ENCODE measurements at places on chromosomes 3 and 15. TPM values are rescaled to one million over a fixed set of nuclear protein-coding genes. Genes with fewer than 3 reads are reported as not detected.

The DPPA2 gene
- total RNA-seq, result not detected

The SLC28A1 gene
- not detected for total RNA-seq

The DNAH12 gene
- total RNA-seq, result 0.13 TPM

The IDH3A gene
- 38.9 TPM for total RNA-seq

The CYP8B1 gene
- total RNA-seq, result not detected

The RARB gene
- total RNA-seq, result 13.4 TPM

The ZCWPW2 gene
- total RNA-seq, result 0.91 TPM

The WDR49 gene
- total RNA-seq, result 0.26 TPM

The PIGZ gene
- 5.6 TPM for total RNA-seq

The SERPINI2 gene
- total RNA-seq, result not detected

The HESX1 gene
- total RNA-seq, result 0.65 TPM

The GADL1 gene
- not detected for total RNA-seq

The CYFIP1 gene
- 83.1 TPM for total RNA-seq

The OIP5 gene
- total RNA-seq, result 5.1 TPM

The CEMIP gene
- total RNA-seq, result 1,735 TPM

The SNRPN gene
- total RNA-seq, result 99.4 TPM

The SLC2A2 gene
- total RNA-seq, result not detected

The IL17RB gene
- total RNA-seq, result 3.6 TPM

The SOX14 gene
- total RNA-seq, result not detected

The TMEM40 gene
- not detected for total RNA-seq

The STAB1 gene
- 4.5 TPM for total RNA-seq

The GRM7 gene
- not detected for total RNA-seq

The CCNDBP1 gene
- 53.8 TPM for total RNA-seq

The IL17RD gene
- total RNA-seq, result 4.2 TPM

The CYP11A1 gene
- 4.6 TPM for total RNA-seq

The RPL15 gene
- 2,341 TPM for total RNA-seq

The FAM240A gene
- 3.0 TPM for total RNA-seq

The FAM227B gene
- total RNA-seq, result 6.1 TPM

The STAC gene
- total RNA-seq, result 0.13 TPM

The DNAJA4 gene
- total RNA-seq, result 4.2 TPM

The GABRB3 gene
- 2.7 TPM for total RNA-seq

The KATNBL1 gene
- total RNA-seq, result 49.5 TPM

The ZNF385D gene
- 26.8 TPM for total RNA-seq
